NCI-H460 (cell line): ENCODE measurements at places on chromosomes 11 and 22. TPM values are rescaled to one million over a fixed set of nuclear protein-coding genes. Genes with fewer than 3 reads are reported as not detected.

TEX54 gene
- not detected in 2 replicates for total RNA-seq

SLC17A6 gene
- total RNA-seq = not detected in 2 replicates

KRTAP5-11 gene
- total RNA-seq = not detected in 2 replicates

DRD2 gene
- total RNA-seq = not detected in 2 replicates

KDM4D gene
- 0.17 and 0.57 TPM in 2 replicates for total RNA-seq

PYGM gene
- total RNA-seq = 0.54 TPM in 1 of 2 replicates, not detected in the other

SPDYC gene
- total RNA-seq = not detected in 2 replicates

ARHGAP8 gene
- 0.35 TPM in 1 of 2 replicates, not detected in the other for total RNA-seq

POTEH gene
- total RNA-seq = not detected in 2 replicates

ARHGAP1 gene
- total RNA-seq = 7.9 and 8.6 TPM in 2 replicates

CFAP300 gene
- total RNA-seq = 8.2 and 9.0 TPM in 2 replicates
